ENCODE measurements at places on chromosomes 11 and 22. TPM values are rescaled to one million over a fixed set of nuclear protein-coding genes. Genes with fewer than 3 reads are reported as not detected.

DNA sequence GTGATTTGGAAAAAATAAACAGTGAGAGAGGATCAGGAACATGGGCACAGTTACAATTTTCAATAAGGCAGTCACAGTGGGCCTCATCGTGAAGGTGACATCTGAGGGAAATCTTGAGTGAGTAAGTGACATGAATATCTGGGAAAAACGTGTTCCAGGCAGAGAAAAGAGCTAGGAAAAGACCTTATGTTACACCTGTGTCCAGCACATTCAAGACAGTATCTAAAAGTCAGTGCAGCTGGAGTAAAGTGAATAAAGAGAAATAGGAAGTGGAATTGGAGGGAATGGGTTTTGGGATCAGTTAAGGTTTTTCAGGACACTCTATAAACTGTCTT is 827.5 kb upstream of the FAT3 start:
- no peak for DNase-seq

TRIM29 gene
- not detected for total RNA-seq

GTSE1 gene
- 109 TPM for total RNA-seq

GRCh38 chr11:13073119-13073981 is 64.2 kb downstream of the RASSF10 start:
- DNase-seq = no peak

DNA sequence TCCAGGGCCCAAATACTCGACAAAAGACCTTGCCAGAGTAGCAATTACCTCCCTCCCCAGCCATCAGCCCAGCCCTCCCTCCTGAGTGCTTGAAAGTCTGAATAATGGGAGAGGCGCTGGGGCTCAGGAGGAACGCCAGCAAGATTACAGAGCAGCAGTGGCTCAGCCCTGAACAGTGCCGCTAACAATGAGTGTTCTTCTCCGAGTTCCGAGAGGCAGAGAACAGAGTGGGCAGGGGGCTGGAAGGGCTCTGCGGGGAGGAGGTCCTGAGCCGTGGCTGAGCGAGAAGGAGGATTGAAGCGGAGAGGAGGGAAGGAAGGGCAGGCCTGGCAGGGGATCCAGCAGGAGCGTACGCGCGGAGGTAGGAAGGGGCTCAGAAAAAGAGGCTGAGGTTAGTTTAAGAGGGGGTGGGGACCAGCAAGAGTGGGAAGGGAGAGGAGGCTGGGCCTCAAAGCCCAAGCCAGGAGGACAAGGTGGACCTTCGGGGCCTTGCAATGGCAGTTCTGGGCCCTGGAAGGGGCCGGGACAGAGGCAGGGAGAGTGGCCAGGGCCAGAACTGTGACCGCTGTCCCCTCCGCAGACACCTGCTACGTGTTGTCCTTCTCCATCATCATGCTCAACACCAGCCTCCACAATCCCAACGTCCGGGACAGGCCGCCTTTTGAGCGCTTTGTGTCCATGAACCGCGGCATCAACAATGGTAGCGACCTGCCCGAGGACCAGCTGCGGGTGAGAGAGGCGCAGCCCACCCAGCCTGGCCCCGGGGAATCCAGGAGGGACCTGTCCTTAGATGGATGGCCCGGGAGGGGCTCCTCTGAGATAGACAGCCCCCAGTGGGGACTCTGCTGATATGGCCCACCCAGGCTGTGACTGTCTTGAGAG is 20.6 kb downstream of the CYTH4 start:
- no peak for DNase-seq

CCDC88B gene
- total RNA-seq = 67.2 TPM

DNA sequence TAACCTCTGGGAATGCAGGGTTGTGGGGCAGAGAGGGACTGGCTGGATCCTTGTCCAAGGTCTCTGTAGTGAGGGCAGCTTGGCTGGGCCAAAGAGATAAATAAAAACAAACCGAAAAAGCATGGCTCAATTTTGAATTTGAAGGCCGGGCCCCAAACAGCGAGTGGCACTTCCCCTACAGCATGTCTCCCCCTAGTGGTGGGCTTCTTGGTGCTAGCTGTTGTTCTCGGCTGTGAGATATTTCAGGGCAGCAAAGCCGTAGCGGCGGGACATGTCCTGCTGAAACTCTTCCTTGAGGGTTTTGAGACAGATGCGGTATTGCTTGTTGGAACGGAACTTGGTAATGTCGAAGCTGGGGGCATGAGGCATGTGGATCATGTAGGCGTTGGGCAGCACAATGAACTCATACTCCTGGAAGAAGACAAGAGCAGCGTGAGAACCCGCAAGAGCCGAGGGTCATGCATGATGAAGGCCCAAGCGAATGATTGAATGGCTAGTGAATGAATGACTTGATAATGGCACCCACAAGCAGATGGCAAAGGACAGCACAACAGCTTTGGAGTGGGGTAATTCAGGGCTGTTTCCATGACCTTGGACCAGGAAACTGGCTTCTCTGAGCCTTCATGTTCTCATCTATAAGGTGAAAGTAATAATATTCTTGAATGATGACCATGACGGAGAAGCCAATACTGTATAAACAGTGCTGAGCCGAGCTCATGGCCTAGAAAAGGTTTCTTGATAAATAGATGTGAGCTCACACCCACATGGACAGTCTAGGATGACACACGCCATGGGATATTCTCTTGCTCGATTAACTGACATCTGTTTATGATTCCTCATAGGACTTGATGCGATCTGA is 216.3 kb upstream of the SYN3 start:
- peak; percentile 87 for DNase-seq

Data from OCI-LY7 (cell line).